H9 (cell line): ENCODE measurements at places on chromosomes 1 and 21. TPM values are rescaled to one million over a fixed set of nuclear protein-coding genes. Genes with fewer than 3 reads are reported as not detected.
A peak's percentile ranks its signal among the peaks of the same experiment; 100 is the strongest.

DNA sequence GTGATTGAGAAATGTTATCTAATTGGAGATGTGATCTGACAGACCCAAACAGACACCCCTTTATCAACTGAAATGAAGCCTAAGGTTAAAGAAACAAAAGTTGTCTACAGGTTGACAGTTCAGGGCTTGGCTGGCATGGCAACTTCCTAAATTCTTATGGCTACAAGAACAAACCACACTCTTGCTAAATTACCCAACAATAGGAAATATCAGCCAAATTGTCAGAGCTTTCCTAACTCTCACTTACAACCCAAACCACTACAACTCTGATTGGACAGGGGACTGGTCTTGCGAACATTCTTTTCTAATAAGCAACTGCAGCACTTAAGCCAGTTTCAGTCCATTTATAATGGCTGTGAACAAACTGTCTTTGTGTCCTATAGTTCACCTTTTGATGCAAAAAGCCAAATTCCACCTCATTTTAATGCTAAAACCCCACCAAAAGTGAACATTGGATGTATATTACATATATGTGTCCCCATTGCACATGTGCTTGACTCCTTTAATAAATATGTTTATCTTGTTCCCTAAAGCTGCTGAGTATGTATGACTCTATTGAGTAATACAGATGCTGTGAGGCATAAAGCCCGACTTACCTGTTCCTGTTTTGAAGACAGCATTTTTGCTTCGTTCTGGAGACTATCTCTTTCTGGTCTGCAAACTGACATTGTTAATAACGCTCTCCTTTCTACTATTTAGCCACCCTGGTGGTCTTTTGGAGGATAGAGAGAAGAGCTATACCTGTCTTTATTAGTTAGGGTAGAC lies 101.3 kb upstream of the HMCN1 start:
- no peak overlapping the region for H3K27ac ChIP-seq
- H3K36me3 ChIP-seq, result peaks cover 24% of the 10 kb centered on the region
- no peaks in the 10 kb centered on the region for H3K27me3 ChIP-seq
- H3K4me3 ChIP-seq, result no peak overlapping the region

DNA sequence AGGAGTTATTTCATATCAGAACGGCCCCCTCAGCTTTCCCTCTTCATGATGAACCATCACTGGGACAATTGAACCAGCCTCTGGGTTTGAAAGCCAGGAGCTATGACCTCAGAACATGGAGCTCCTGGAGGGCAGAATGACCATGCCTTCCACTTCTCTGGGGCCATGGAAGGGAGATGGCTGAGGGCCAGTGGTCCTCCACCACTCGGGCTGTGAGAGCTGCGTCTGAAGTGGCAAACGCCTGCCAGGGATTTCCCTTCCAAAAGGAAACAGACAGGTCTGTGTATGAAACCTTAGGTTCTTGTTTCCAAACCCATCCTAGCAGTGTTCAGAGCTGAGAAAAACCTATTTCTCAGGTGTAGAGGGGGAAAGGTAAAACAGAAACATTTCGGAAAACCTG lies 22.5 kb downstream of the PKP1 start:
- H3K4me1 ChIP-seq, result no peaks in the 10 kb centered on the region
- H3K4me3 ChIP-seq, result no peak overlapping the region
- no peaks in the 10 kb centered on the region for H3K36me3 ChIP-seq
- no peak for DNase-seq
- H3K27me3 ChIP-seq, result no peaks in the 10 kb centered on the region; the same call in 1 of the 2 replicates

DNA sequence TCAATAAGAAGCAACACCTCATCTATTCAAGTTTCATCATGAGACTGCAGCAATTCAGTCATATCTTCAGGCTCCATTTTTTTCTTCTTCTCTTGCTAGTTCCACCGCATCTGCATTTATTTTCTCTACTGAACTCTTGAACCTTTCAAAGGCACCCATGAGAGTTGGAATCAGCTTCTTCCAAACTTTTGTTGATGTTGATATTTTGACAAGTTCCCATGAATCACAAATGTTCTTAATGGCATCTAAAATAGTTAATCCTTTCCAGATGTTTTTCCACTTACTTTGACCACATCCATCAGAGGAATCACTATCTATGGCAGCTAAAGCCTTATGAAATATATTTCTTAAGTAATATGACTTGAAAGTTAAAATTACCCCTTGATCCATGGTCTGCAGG lies 434.3 kb downstream of the GPATCH2 start:
- no peaks in the 10 kb centered on the region for H3K36me3 ChIP-seq
- no peak overlapping the region for H3K27ac ChIP-seq
- no peak overlapping the region for H3K4me3 ChIP-seq
- no peaks in the 10 kb centered on the region for H3K27me3 ChIP-seq
- H3K4me1 ChIP-seq, result no peaks in the 10 kb centered on the region

DNA sequence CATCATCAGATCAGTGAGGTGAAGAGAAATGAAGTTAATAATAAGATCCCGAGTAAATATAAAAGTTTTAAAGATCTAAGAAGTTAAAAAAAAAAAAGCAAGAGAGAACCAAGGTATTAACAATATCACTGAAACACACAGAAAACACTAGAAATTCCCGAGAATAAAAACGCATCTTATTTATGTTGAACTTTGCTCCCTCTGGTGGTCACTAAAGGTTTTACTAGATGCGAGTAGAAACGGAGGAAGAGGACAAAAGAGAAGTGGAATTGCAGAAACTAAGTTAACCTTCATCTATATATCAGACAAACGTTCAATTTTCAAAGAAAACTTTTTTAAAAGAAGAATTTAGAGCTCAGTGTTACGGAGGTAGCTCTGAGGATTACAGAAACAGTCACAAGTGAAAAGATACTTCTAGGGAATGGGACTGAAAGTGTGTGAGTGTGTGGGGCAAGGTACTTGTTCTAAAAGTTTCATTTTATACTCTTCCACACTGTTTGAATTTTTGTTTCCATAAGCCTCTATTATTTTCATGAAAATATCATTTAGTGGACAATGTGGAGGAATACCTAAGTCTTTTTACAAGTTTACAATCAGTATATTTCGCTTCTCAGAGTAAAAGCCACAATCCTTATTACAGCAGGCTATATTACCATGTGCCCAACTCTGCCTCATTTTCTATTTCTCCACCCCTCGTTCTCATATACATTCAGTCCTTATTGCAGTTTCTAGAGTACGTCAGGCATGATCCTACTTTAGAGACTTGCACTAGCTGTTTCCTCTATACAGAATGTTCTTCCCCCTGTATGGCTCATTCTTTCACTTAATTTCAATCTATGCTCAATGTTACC lies 19.7 kb downstream of the ACBD6 start:
- no peak for DNase-seq
- peaks cover 2% of the 10 kb centered on the region; the same call in 1 of the 2 replicates for H3K4me1 ChIP-seq
- peaks cover 17% of the 10 kb centered on the region for H3K36me3 ChIP-seq
- H3K27me3 ChIP-seq, result no peaks in the 10 kb centered on the region
- H3K4me3 ChIP-seq, result no peak overlapping the region
- H3K27ac ChIP-seq, result no peak overlapping the region

GRCh38 chr1:205920861-205921569 lies 22.2 kb downstream of the SLC26A9 start:
- no peak overlapping the region for H3K27ac ChIP-seq
- H3K4me3 ChIP-seq, result no peak overlapping the region
- peak; percentile 21 for DNase-seq
- H3K4me1 ChIP-seq, result no peaks in the 10 kb centered on the region

DNA sequence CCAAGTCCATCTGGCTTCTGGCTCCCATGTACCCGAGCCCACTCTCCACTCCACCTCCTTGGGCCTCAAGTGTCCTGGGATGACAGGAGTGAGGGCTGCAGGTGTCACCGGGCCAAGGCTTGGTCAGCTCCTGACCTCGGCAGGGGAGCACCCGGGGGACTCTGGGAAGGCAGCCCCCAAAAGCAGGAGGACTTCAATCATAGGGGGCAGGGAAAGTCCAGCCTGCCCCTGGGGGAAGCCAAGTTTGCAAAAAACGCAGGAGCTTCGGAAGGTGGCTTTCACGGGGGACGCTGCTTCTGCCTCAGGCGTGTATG lies 56.8 kb downstream of the KCNAB2 start:
- H3K27ac ChIP-seq, result no peak overlapping the region
- no peaks in the 10 kb centered on the region for H3K4me1 ChIP-seq
- no peaks in the 10 kb centered on the region for H3K27me3 ChIP-seq
- no peak overlapping the region for H3K4me3 ChIP-seq

DNA sequence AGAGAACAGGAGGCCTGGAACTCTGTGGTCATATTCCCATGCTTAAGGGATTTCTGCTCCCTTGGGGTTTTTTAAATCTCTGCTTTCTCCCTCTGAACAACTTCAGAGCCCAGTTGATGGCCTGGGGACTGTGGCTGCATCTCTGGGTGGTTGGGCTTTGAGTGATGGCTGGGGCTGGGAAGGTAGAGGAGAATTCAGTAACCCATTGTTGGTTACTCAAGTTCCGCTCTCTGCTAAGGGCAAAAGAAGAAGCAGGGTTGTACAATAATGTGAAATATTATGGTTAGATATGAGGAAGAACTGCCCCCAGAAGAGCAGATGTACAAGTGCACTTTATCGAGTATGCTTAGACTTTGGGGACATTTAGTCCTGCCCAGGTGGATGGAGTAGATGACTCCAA lies 72.1 kb upstream of the CNTN2 start:
- H3K36me3 ChIP-seq, result no peaks in the 10 kb centered on the region
- no peak overlapping the region for H3K27ac ChIP-seq
- no peaks in the 10 kb centered on the region for H3K4me1 ChIP-seq

LDLRAD1 gene
- total RNA-seq, result not detected in 2 replicates

CKS1B gene
- total RNA-seq, result 279 and 283 TPM in 2 replicates
